ENCODE measurements at places on chromosomes 11 and 22.

DNA sequence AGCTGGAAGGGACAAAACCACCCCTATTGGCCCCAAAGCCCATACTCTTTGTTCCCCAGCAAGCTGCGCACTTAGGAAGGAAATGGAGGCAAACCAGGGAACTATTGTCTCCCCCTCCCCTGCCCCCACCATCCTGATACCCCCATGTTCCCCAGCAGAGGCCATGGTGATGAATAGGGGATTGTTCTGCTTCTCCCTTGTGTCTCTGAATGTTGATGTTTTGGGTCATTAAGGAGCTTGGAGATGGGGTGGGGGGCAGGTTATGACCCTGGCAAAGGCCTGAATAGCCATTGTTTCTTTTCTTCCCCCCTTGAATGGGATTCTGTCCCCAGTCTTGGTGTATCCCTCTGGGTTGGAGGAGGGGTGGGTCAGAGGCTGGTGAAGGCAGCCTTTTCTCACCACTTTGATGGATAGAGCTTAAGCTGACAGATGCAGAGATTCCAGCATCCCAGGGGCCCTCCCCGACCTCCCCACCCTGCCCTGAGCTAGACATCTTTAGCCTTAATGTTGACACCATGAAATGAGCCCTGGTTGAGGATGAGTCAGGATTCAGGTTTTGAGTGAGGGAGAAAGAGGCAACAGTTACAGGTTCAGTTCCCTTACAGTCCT is 8.3 kb downstream of the DTX4 start:
- no peak for DNase-seq

DNA sequence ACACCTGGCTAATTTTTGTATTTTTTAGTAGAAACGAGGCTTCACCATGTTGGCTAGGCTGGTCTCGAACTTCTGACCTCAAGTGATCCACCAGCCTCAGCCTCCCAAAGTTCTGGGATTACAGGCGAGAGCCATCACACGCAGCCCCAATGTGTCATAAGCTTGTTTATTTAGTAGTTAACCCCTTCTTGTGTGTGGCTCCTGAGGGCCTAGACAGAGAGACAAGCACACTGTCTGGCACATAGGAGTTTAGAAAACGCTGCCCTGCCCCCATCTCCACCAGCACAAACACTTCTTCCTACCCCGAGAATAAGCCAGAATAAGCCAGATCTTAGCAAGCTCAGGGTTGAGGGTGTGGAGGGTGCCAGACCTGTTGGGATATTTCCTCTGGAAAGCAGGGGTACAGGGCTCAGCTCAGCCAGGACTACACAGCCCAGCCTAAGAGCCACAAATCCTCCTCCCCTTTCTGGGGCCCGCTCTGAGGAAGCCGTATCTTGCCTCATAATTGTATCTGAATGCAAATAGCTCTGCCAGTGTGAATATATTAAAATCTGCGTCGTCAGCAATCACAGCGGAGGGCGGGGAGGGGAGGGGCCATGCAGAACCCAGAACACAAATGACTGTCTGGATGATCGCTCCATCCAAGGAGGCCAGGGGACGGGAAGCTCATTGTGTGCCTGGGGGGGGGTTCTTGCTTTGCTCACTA is 247.3 kb downstream of the MN1 start:
- no peak for DNase-seq

- DNase-seq, result no peak
Observed at GRCh38 chr22:30279046-30279788, 10.1 kb downstream of the CASTOR1 start.

DNA sequence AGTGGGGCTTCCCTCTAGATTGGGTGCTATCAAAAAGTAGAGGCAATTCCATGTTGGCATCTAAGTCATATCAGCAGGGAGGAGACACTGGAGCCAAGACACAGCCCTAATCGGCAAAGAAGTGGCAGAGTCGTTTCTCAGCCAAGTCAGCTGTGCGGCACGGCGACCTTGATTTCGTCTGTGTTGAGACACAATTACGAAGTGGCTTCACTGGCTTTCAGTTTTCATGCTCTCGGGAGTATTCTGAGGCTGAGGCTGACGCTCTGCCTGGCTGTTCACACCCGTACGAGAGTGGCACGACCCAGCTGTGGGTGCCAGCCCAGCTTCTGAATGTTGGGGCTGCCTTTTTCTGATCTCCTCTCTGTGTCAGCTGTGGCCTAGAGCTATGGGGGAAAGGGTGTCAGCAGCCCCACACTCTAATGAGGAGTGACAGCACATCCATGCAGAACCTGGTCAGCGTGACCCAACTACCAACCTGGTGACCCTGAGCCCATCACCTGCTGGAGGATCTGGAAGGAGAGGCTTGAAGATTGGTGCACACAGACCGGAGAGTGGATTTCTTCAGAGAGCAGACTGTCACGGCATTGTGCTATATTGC is 105.7 kb upstream of the TMEM45B start:
- DNase-seq, result no peak

- no peak for DNase-seq
Observed at GRCh38 chr22:35467681-35468434, 67.9 kb downstream of the MCM5 start.

DNA sequence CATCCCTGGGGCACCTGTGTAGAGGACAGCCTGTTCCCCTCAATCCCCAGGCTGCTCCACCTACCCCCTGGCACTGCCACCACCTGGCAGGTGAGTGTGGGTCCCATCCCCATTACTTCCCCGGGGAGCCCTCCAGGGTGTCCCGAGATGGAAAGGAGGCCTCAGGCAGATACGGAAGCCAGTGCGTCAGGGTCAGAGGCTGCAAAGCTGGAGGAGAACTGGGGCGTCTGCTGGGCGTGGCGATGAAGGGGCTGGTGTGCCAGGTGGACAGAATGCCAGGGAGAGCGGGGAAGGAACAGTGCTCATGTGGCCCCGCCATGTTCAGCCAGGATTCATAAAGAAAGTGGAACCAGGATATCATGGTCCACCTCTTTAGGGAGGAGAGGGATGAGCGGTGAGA is 7.8 kb downstream of the YPEL1 start:
- DNase-seq, result no peak

GRCh38 chr11:133570376-133570775 is 38.1 kb upstream of the OPCML start:
- DNase-seq, result no peak

GRCh38 chr11:17605651-17606122 is 58.6 kb downstream of the OTOG start:
- no peak for DNase-seq

GRCh38 chr11:833849-834311 is 1.1 kb downstream of the CD151 start:
- no peak for DNase-seq

GRCh38 chr11:57144075-57144474 is 37.7 kb upstream of the LRRC55 start:
- DNase-seq, result no peak

- DNase-seq, result no peak
Observed at GRCh38 chr11:115706626-115707135, 202.5 kb upstream of the CADM1 start.

GRCh38 chr11:64650923-64651523 is 60.0 kb downstream of the SLC22A12 start:
- no peak for DNase-seq

DNA sequence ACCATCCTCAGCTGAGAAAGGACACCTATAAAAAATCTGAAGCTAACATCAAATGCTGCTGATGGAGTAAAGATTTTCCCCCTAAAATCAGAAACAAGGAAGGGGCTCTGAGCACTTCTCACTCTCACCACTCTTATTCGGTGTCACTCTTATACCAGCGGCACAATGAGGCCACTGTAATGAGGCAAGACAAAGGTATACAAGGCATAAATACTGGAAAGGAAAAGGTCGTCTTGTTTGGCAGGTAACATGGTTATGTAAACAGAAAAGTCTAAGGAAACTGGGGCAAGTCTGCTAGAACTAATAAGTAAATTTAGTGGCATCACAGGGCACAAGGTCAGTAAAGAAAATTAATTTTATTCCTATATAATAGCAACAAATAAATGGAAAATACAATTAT is 8.1 kb upstream of the MOB2 start:
- no peak for DNase-seq

DNA sequence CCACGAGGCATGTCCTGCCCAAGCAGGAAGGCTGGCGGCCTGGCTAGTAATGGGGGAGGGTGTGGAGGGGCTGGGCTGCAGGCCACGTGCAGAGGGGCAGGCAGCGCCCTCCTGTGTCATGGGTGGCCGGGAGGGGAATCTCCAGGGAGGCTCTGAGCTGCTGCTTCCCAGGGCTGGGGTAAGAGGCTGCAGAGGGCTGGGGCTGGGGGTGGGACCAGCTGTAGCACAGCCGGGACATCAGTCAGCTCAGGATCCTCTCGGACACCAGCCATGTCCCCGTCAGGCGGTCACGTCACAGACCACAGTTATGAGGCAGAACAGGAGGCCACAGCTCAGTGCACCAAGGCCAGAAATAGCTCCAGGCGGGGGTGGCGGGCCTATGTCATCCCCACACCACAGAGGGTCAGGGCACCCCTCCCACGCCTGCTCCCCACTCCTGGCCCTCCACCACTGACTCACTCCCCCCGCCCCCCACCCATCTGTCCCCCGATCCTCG is 21.1 kb downstream of the RTN4R start:
- no peak for DNase-seq

GRCh38 chr11:121467965-121468364 is 15.2 kb upstream of the SORL1-AS1 start:
- peak; percentile 76 for DNase-seq

DNA sequence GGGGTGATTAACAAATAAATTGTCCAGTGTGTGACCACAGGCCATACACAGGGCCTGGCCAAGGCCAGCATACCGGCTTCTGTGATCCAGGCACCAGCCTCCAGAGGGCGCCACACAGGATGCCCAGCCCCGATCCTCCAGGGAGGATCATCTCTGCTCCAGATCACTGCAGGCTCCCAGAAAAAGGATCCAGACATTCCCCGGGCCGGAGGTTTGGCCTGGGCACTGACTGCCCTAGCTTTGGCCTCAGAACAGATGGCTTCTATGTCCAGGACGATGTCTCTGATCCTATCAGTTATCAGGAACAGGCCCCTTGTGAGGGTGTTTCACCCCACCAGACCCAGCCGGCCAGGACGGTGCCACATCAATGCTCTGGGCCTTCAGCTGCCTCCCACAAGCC is 74.5 kb upstream of the LMO1 start:
- peak; percentile 5 for DNase-seq

GRCh38 chr22:50002791-50003190 is 9.8 kb downstream of the IL17REL start:
- DNase-seq, result no peak

DNA sequence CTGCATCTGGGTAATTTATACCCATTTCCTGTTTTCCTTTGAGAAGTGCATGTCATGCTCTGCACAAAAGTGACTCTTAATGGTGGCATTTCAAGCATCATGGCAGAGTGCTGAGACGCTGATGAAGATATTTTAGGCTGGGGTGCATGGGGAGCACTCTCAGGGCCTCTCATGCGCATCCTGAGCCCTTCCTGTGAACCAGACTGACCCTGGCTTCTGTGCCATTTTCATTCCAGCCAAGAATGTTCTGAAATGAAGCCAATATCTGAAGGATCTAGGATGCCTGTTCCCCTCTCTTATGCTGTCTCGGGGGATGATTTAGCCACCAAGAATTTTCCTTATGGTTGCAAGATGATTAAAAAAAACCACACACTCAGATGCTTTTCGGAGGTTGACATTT is 61.5 kb downstream of the MIAT start:
- no peak for DNase-seq

DNA sequence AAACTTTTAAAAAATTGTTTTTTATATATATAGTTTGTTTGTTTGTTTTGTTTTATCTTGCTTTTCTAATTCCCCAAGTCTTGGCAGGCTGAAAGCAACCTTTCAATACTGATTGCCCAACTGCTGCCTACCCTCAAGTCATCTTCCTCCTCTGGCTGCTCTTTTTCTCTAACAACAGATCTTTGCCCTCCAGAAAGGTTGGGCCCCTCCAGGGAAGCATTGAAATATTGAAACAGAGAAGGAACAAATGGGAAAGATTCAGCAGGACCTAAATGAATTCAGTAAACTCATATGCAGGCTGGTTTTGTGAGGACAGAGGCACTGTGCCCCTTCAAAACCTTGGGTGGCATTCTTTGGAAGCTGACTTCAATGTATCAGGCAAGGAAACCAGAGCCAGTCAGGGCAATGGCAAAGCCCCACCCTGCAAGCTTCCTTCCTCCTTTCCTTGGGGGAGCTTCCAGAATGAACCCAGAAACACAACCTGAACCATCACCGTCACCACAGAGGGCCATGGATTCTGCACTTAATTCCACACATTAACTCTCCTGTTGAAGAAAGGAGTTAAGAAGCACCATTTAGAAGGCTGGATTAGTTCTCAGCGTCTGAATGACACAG is 815 bp upstream of the MS4A6A start:
- no peak for DNase-seq

DNA sequence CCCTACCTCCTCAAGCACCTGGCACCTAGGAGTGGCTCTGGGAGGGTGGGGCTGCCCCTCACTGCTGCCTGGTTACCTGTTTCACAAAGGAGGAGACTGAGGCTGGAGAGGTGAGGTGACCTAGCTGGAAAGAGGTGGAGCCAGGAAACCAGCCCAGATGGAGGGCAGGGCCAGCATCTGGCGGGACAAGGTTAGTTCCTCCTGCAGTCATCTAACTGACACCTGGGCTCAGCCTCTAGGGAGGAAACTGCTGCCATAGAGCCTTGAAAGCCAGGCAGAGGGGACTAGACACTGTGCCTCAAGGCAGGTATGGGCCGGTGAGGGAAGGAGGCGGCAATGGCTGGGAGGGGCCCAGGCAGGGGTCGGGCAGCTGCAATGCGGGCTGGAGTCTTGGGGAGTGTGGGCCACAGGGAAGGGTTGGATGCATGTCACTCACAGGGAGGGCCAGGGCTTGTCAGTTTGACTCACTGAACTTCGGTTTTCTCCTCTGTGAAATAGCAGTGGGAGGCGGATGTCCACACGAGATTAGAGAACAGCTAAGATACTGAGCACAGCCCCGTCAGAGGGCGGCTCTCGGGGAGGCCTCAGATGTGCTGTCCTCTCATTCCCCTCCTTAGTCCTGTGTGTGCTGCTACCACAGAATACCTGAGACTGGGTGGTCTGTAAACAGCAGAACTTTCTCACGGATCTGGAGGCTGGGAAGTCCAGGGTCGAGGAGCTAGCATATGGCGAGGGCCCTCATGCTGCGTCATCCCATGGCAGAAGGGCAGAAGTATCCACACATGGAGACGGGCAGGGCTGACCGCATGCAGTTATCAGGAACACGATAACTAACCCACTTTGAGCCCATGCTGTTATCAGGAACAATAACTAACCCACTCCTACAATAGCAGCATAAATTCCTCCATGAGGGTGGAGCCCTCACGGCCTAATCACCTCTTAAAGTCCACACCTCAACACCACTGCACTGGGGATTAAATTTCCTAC is 16.1 kb downstream of the MGAT3 start:
- DNase-seq, result no peak

DNA sequence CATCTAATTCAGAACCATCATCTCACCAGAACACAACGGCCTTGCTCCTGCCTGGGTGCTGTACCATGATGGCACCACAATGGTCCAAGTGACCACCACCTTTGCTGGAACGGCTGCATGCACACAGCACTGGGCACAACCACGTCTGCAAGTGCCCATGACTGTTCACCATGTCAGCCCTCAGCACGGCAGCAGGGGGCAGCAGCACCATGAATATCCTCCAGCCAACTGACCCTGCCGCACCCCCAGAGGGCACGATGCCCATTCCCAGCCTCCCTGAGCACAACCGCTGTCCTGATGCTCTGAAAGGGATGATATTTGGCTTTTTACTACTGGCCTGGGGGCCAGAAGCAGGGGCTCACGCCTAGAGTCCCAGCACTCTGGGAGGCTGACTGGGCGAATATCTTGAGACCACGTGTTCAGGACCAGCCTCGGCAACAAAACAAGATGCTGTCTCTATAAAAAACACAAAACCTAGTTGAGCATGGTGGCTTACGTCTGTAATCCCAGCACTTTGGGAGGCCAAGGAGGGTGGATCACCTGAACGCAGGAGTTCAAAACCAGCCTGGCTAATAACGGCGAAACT is 25.7 kb downstream of the DRD4 start:
- DNase-seq, result no peak

- DNase-seq, result no peak
Observed at GRCh38 chr11:87150936-87151335, 113.2 kb downstream of the TMEM135 start.

Measured in stimulated activated CD4-positive, alpha-beta T cell treated with anti-CD3 and anti-CD28 coated beads, Interleukin-1b, Interleukin-23, amount 100 ng/mL, for 24 hours (primary cell).